HFFc6 (cell line): ENCODE measurements at places on chromosomes 13 and 19.
A peak's percentile ranks its signal among the peaks of the same experiment; 100 is the strongest.

DNA sequence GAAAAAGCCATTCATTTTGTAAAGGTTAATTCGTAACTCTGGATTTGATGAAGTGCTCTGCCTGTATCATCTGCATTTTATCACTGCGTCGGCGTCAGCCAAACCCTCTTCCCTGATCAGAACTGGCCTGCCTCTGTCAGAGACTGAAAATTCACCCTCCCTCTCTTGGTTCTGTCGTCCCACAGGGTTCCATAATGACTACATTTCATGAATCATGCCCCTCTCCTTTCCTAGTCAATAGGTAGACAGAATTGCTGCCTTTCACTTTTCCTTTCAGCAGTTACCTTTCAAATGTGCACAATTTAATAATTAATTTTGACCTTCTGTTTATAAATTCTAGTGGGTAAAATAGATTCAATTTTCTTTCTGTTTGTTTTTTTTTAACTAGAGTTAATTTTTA lies 423.4 kb downstream of the RFC3 start:
- no peak for DNase-seq

DNA sequence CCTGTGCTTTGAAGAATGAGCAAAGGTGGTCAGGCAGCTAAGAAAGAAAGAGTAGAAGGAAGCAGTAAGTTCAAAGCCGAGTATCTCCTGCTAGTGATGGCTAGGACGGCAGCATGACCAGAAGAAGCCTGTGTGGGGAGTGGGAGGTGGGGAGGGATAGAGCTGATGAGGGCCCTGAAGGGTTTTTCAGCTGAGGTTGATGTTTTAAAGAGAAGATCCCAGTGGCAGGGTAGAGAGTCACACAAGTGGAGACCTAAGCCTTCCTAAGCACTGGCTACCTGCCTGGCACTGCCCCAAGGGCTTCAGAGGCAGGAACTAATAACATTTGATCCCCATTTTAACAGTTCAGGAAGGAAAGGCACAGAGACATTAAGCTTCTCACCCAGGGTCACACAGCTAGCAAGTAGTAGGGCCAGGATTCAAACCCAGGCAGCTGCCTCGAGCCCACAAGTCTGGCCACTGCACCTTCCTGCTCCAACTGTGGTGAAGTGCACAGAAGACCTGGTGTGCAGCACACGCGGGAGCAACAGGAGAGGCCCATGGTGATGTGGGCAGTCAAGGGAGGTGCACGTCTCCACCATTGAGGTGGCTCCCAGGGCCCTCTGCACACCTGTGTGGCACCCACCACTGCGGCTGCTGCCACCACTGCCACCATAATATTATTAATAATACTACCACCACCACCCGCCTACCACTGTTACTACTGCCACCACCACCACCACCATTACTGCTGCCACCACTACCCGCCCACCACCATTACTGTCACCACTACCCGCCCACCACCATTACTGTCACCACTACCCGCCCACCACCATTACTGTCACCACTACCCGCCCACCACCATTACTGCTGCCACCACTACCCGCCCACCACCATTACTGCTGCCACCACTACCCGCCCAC lies 22.1 kb downstream of the CUL4A start:
- no peak for DNase-seq

- peak; percentile 20 for DNase-seq
These were observed 31.8 kb downstream of the PIP5K1C start for GRCh38 chr19:3668331-3669081.

DNA sequence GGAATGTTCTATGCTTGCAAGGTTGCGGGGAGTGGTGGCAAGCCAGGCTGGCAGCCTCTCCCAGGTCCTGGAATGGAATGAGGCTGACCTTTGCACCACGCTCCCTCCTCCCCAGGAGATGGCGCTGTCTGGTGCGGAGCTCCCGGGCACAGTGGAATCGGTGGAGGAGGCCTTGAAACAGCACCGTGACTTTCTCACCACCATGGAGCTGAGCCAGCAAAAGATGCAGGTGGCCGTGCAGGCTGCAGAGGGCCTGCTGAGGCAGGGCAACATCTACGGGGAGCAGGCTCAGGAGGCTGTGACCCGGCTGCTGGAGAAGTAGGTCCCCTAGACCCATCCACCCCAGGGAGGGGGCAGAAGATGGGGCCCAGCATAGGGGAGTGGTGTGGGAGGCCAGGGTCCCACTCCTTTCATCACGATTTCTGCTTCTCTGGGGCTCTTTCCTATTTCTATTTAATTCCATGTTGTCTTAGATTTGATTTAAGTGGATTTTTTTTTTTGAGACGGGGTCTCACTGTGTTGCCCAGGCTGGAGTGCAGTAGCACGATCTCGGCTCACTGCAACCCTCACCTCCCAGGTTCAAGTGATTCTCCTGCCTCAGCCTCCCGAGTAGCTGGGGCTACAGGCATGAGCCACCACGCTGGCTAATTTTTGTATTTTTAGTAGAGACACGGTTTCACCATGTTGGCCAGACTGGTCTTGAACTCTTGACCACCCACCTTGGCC lies 53.2 kb upstream of the SHKBP1 start:
- peak; percentile 32 for DNase-seq

GRCh38 chr19:53553865-53554791 lies 16.2 kb downstream of the ZNF331 start:
- peak; percentile 72 for DNase-seq

DNA sequence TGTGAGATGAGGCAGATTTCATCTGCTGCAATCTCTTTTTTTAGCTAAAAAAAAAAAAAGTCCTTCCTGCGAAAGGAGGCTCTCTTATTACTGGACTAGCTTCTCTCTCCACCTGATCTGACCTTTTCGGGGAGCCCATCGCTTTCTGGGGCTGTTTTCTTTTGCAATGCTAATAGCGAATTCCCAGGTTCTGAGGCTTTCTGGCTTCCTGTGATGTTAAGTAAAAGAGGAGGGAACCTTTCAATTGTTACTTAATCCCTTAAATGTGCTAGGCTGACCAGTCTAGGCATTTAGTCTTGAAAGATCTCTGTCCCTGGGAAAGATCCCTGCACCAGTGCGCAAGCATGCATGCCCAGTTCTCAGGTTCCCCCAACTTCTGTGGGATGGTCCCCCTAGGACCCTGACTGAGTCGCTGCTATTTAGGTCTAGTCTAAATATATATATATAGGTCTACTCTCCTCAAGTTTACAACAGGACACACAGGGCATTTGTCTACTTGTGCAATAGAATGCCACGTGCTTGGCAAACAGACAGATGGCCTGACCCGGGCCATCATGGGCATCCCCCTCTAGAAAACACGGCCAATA lies 224.7 kb downstream of the ZNF536 start:
- no peak for DNase-seq

DNA sequence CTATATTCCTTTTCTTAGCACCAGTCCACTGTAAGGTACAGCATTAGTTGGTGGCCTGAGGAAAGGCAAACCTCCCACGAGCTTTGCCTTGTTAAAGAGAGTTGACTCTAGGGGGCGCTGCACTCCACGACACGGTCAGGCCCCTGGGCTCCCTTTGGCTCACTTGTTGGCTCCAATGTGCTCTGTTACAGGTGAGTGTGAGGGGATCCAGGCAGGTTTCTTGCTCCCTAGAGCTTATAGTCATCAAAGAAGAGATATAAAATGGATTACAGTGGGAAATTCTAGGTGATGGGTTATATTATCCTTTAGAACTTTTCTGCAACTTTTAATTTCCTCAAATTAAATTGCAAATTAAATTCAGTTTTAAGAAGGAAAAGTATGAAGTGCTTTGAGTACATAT lies 3.7 kb downstream of the WDR87 start:
- peak; percentile 44 for DNase-seq

- no peak for DNase-seq
These were observed 609.8 kb downstream of the LMO7 start for GRCh38 chr13:76245920-76246319.

GRCh38 chr13:30835442-30835841 lies 70.6 kb upstream of the MEDAG start:
- no peak for DNase-seq

DNA sequence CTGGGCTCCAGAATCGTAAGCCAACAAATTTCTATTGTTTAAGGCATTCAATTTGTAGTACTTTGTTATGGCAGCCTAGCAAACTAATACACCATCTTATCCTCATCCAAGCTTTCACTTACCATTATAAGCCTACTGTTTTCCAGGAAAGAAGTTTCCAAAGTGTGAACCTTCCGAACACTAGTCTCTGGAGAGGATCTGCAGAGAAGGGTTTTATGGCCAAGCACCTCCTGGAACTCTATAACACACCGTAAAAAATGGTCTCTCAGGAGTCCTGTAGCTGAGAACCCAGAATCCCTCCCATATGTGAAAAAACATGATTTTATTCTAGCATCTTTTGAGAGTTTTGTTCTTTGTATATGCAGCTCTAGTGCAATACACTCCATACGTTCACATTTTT lies 142.1 kb downstream of the POSTN start:
- DNase-seq = no peak

DNA sequence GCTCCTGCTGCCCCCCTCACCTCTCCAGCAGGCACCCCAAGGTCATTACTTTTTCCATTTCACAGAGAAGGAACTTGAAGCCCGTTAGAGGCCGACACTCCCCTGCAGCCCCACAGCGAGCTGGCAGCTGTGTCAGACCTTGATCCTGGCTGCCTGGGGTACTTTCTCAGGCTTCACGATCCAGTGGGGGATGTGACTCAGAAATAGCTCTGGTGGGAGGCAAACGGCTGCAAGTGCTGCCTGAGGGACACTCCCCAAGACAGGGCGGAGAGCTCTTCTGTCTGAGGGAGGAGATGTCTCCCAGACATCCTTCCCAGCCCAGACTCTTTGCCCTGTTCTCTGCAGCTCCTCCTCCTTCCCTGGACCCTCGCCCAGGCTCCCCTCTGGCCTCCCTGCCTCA lies 4.8 kb downstream of the TSKS start:
- DNase-seq = peak; percentile 44

DNA sequence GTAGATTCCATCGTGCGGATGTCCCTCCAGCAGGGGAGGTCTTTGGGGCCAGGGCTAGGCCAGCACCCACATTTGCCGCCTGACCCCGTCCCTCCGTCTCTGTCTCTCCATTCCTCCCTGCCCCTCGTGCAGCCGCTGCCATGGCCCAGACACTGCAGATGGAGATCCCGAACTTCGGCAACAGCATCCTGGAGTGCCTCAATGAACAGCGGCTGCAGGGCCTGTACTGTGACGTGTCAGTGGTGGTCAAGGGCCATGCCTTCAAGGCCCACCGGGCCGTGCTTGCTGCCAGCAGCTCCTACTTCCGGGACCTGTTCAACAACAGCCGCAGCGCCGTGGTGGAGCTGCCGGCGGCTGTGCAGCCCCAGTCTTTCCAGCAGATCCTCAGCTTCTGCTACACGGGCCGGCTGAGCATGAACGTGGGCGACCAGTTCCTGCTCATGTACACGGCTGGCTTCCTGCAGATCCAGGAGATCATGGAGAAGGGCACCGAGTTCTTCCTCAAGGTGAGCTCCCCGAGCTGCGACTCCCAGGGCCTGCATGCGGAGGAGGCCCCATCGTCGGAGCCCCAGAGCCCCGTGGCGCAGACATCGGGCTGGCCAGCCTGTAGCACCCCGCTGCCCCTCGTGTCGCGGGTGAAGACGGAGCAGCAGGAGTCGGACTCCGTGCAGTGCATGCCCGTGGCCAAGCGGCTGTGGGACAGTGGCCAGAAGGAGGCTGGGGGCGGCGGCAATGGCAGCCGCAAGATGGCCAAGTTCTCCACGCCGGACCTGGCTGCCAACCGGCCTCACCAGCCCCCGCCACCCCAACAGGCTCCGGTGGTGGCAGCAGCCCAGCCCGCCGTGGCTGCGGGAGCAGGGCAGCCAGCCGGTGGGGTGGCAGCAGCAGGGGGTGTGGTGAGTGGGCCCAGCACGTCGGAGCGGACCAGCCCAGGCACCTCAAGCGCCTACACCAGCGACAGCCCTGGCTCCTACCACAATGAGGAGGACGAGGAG lies 14.8 kb downstream of the STX10 start:
- no peak for DNase-seq

GRCh38 chr13:84954636-84955035 lies 844.6 kb downstream of the SLITRK6 start:
- DNase-seq = no peak

- no peak for DNase-seq
These were observed 1417.6 kb downstream of the UQCRFS1 start for GRCh38 chr19:27795369-27795768.

DNA sequence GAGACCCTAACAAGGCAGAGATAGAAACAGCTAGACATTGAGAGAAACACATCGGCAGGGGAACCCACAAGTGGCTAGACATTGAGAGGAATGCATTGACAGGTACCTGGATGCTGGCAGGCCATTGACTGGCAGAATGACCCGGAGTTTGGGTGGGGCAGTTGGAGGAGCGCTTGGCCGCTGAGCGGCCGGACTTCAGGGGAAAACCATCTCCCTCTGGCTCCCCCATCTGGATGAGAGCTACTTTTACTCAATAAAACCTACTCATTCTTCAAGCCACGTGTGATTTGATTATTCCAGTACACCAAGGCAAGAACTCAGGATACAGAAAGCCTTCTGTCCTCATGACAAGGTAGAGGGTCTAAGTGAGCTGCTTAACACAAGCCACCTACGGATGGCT lies 473.4 kb downstream of the SLITRK5 start:
- DNase-seq = no peak

GRCh38 chr19:2170219-2170618 lies 6.5 kb downstream of the DOT1L start:
- no peak for DNase-seq

GRCh38 chr13:88162076-88162702 lies 491.0 kb downstream of the SLITRK5 start:
- no peak for DNase-seq

GRCh38 chr19:10120538-10121189 lies 965 bp upstream of the EIF3G start:
- peak; percentile 97 for DNase-seq

DNA sequence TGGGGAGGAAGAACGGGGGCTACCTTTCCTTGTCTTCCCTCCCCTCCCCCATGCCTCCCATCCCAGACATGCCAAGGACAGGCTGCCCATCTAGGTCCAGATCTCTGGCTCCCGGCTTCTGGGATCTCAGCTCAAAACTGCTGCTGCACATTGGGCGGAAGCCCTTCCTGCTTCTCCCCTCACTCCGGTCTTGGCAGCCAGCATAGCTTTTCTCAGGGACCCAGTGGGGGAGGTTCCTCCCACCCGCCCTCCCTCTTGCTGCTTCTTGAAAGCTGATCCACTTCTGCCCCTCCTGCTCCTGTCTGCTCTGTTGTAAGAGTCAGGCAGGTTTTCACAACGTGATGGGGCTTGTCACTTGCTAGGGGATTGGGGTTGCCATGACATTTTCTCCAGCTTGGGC lies 21.7 kb upstream of the RNF17 start:
- no peak for DNase-seq

GRCh38 chr13:76339649-76340048 lies 546.6 kb downstream of the KCTD12 start:
- no peak for DNase-seq

DNA sequence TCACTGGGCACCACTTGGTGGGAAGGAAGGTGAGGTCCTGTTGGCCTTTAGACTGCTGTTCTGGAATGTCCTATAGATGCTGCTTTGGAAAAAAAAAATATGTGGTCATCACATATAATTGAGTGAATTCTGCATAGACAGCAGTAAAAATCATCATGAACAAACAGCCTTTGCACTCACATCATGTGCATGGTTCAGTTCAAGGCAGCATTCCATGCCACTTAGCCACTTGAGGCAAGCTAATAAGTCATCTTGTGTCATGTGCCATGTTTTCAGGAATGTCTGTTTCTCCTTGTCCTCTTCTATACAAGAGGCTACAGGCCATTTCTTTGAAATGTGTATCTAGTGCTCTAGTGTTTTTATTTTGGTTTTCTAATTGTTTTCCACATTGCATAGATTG lies 43.9 kb upstream of the TSC22D1 start:
- DNase-seq = peak; percentile 68

GRCh38 chr19:4759388-4760284 lies 31.9 kb upstream of the FEM1A start:
- peak; percentile 69 for DNase-seq
